ENCODE measurements at places on chromosomes 5 and 9.

- DNase-seq, result no peak
Measured at GRCh38 chr5:149646564-149646963, 65.3 kb downstream of the ARHGEF37 start.

GRCh38 chr9:15935661-15936305, 382.9 kb downstream of the CCDC171 start:
- DNase-seq, result no peak

DNA sequence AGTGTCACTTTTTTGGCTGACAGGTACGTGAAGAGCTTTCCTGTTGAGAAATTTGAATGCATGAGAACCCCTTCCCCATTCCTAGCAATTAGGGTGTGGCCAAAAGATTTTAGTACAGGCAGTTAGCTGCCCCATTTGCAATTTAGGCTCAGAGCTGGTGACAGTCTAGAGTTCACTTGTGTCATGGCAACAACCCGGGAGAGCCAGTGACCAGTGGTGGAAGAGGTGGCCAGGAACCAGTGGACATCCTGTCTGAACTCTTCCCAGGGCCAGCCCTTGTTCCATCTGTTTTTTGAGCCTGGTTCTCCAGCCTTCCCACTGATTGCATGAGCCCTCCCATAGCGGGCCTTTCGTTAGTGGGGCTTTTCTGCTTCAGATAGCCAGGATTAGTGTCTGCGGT, 2.5 kb upstream of the NEUROG1 start:
- no peak for DNase-seq

- DNase-seq, result no peak
Measured at GRCh38 chr9:88820055-88820454, 171.2 kb upstream of the S1PR3 start.

- no peak for DNase-seq
Measured at GRCh38 chr5:163566678-163567077, 61.3 kb downstream of the MAT2B start.

GRCh38 chr5:108700930-108701329, 46.8 kb upstream of the FER start:
- DNase-seq, result no peak

DNA sequence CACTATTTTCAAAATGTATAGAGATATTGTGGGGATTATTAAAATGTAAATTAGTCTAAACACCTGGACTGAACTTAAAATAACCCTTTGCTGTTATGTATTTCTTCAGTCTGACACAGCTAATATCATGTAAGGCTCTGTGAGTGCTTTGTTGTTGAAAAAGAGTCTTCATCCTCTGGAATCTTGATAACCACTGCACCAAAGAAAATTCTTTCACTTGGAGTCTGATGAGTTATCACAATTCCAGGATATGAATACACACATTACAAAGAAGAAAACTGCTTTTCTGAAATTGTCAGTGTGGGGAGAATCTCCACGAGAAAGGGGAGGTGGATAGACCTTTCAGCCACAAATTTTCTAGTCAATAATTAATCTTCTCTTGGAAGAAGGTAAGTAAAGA, 42.3 kb upstream of the TARS1 start:
- DNase-seq, result no peak

DNA sequence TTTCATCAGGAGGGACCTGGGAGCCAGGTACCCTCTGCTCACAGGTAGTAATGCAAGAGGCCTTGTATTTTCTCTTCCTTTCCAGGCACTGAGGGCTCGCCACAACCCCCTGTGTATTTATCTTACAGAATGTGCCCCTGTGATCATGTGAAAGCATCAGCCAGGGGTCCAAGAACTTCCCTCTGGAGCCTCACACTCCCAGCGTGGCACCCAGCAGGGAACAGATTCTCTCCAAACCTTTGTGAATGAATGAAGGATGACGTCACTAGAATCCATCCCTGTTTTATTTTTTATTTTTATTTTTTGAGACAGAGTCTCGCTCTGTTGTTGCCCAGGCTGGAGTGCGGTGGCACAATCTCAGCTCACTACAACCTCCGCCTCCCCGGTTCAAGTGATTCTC, 107.3 kb upstream of the IER5L start:
- DNase-seq, result no peak

GRCh38 chr5:150284311-150284710, 5.3 kb downstream of the CAMK2A start:
- no peak for DNase-seq

GRCh38 chr9:94805585-94805984, 79.1 kb downstream of the AOPEP start:
- no peak for DNase-seq

DNA sequence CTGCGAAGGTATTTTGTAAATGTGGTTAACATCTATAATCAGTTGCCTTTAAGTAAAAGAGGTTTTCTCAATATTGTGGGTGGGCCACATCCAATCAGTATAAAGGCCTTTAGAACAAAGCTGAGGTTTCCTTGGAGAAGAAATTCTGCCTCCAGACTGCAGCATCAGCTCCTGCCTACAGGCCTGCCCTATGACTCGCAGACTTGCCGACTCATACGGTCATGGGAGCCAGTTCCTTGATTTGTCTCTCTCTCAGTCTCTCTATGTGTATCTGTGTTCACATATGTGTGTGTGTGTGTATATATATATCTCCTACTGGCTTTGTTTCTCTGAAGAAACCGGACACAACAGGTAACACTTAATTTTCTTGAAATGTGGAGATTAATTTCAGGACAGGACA, 45.3 kb downstream of the SLC36A1 start:
- no peak for DNase-seq

DNA sequence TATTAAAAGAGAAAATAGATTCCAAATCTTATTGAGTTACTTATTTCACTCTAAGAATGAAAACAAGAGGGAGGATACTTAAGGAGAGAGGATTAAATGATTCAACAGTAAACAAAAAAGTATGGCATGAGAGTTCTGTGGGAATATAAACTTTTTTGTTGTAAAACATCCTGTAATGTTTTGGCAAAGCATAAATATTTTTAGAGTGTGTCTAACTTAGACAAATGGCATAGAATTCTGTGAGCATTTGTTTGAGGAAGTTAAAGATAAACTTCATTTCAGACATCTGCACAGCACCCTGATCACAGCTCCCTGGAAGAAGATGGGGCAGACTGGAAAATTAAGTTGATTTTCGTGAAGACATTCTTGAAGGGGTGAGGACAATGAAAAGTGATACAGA, 246.8 kb upstream of the HAPLN1 start:
- DNase-seq, result no peak

All from stimulated activated CD8-positive, alpha-beta memory T cell treated with anti-CD3 and anti-CD28 coated beads, Interleukin-2, amount 100 ng/mL, for 1 hour (primary cell).